Activated CD4-positive, alpha-beta memory T cell treated with anti-CD3 and anti-CD28 coated beads for 36 hours (primary cell): ENCODE measurements at places on chromosomes 4 and X. TPM values are rescaled to one million over a fixed set of nuclear protein-coding genes. Genes with fewer than 3 reads are reported as not detected.

The PAGE4 gene
- total RNA-seq = not detected

DNA sequence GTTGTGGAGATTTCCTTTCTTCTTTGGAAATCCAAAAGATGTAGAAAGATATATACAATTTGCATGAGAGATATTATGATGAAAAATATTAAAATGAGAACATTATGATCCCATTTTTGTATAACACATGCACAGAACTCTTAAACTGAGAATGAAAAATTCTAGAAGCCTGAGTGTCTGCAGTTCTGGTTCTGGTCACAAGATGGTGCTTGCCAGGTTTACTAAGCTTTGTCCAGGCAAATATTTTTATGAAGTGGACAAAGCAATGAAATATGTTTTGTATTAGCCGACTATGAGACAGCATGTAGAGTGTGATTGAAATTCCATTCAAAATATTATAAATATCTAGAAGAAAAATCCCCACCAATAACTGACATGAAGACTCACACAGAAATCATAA is 2.2 kb downstream of the PWWP3B start:
- no peak for DNase-seq

The ERVMER34-1 gene
- 0.07 TPM for total RNA-seq

DNA sequence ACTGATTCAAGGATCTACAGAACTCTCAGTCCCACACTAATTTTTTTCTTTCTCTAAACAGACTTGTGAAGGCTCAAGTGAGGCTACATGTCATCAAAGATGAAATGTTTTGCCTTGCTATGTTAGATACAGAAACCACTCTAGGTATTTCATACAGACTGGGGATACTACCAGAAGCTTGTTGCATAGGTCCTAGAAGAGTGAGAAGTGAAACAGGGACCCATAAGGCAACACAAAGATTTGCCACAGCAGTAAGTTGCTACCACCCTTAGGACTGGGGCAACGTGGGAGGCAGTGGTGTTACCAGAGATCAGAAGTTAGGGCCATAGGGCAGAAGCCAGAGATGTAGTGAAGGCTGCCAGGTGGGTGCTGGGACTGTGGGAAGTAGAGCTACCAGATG is 50.7 kb upstream of the MID1IP1 start:
- DNase-seq = no peak

GRCh38 chrX:103183912-103184311 is 31.0 kb upstream of the BEX4 start:
- no peak for DNase-seq

GRCh38 chr4:117996891-117997290 is 37.4 kb upstream of the NDST3 start:
- DNase-seq = no peak

GRCh38 chrX:74804574-74804973 is 120.7 kb downstream of the NEXMIF start:
- DNase-seq = no peak

GRCh38 chrX:65900850-65901844 is 138.7 kb downstream of the VSIG4 start:
- no peak for DNase-seq

DNA sequence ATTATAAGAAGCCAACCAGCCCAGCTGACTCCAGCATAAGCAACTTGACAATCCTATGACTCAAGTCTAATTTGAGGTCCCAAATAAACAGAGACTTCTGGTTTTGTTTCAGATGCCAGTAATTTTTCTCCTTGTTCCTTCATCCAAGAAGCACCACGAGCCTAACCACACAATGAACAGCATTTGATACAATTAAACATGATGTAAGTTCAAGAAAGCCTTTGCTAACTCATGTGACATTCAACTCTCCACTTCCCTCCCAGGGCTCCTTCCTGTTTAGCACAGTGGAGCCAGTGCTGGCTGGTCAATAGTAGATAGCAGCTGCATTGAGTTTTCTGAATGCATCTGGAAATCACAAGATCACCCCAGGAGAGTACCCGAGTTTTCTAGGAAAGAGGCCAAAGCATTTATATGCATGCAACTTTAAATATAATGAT is 206.3 kb downstream of the ARHGAP24 start:
- DNase-seq = no peak
